ENCODE measurements at places on chromosomes 3 and 15. TPM values are rescaled to one million over a fixed set of nuclear protein-coding genes. Genes with fewer than 3 reads are reported as not detected.

Gene AQP9
- 0.27 TPM for polyA plus RNA-seq

Gene THRB
- polyA plus RNA-seq = 9.4 TPM

Gene GP5
- 0.72 TPM for polyA plus RNA-seq

Gene PPP4R2
- 80.9 TPM for polyA plus RNA-seq

Gene CA12
- polyA plus RNA-seq = 2.1 TPM

Gene PRTG
- polyA plus RNA-seq = 8.1 TPM

Gene ETFA
- polyA plus RNA-seq = 151 TPM

Gene AMOTL2
- 38.0 TPM for polyA plus RNA-seq

Gene CIP2A
- 22.4 TPM for polyA plus RNA-seq

Gene LSAMP
- polyA plus RNA-seq = 29.4 TPM

Gene GOLGA6B
- 1.6 TPM for polyA plus RNA-seq

Gene NANOGP8
- polyA plus RNA-seq = not detected

Gene IQGAP1
- polyA plus RNA-seq = 224 TPM

Gene MCF2L2
- 3.2 TPM for polyA plus RNA-seq

Gene SLC7A14
- polyA plus RNA-seq = 0.35 TPM

Gene FAM162A
- polyA plus RNA-seq = 40.4 TPM

Gene CD86
- polyA plus RNA-seq = 2.1 TPM

Gene IL5RA
- 2.9 TPM for polyA plus RNA-seq

Gene CCR4
- polyA plus RNA-seq = 3.3 TPM

Gene RBP2
- polyA plus RNA-seq = 0.88 TPM

Gene LINGO1
- 21.5 TPM for polyA plus RNA-seq

Gene ST8SIA2
- polyA plus RNA-seq = 5.6 TPM

Gene SLC28A2
- polyA plus RNA-seq = 0.46 TPM

Gene FLNB
- 89.4 TPM for polyA plus RNA-seq

Gene GATA2
- polyA plus RNA-seq = 14.6 TPM

Gene ZBTB20
- polyA plus RNA-seq = 3.5 TPM

Gene SEMA4B
- 21.0 TPM for polyA plus RNA-seq

Gene EFCAB12
- polyA plus RNA-seq = 1.7 TPM

Gene C3orf70
- 4.0 TPM for polyA plus RNA-seq

Gene WDR93
- polyA plus RNA-seq = 2.0 TPM

Gene CCDC80
- polyA plus RNA-seq = 103 TPM

All from right lung (tissue), 10 donors.